Neural crest cell (in vitro differentiated cells): ENCODE measurements at places on chromosomes 3 and 15.

GRCh38 chr3:32872487-32873382, 54.9 kb downstream of the TRIM71 start:
- no peak for DNase-seq

DNA sequence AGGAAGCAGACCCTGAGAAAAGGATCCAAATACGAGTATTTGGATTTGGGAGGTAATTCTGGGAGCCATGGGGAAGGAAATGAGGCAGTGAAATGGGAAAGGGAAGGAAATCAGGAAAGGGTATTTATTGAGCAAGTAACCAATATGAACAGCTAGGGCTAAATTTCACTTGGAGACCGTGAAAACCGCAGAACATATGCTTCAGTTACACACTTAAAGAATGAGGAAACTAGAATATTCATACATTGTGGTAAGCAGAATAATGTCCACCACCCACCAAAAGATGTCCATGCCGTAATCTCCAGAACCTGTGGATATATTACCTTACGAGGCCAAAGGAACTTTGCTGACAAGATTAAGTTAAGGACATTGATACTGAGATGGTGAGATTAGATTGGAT, 63.3 kb downstream of the LRRN1 start:
- DNase-seq: no peak

DNA sequence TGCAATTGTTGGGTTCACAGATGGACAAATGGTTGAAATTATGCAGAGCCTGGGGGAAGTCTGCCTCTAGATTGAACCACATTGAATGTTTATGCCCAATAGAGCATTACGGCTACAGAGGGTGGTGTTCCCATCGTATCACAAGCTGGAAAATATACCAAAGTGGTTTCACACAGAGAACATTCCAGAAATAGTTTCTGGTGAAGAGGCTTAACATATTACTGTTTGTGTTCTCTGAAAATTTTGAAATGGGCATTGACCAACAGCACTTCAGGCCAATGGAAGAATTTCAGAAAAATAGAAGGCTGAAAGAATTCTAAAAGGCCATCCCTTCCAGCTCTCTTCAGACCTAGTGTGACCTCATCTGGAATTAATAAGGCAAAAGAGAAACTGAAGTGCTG, 203.9 kb downstream of the NEK10 start:
- DNase-seq: no peak

- DNase-seq: no peak
Observed at GRCh38 chr15:66249605-66250174, 3.9 kb downstream of the MEGF11 start.

DNA sequence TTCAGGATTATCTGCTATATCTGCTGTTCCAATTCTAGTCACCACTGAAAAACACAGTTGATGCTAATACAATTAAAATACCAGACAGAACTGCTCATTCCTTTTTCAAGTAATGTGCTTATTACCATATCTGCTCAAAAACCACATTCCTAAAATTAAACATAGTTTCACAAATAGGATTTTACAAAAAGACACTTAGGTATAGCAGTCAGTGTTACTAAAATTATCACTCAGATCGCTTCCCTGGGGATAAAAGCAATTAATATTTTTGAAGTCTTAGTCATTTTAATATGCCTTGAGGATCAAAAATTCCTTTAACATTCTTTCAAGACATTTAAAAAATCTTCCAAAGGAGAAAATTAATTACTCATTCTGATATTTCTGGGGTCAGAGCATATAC, 71.5 kb downstream of the RAD18 start:
- DNase-seq: no peak

- DNase-seq: no peak
Observed at GRCh38 chr15:25803541-25803940, 59.6 kb downstream of the ATP10A start.

DNA sequence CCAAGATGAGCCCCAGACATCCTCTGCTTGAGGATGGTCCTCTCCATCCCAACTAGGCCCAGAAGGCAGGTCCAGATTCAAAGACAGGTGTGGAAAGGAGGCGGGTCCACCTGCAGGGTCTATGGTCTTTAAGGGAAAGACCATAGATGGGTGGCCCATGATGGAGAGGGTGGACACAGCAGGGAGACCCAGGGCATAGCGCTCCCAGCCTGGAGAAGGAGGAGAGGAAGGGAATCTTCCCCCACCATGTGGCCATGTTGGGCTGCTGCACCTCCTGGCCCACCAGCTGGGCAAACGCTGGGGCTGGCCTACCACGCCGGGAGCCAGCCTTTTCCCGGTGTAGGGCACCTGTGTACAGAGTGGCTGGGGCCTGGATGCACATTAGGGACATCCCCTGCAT, 265.2 kb upstream of the TLE3 start:
- DNase-seq: peak; percentile 36

DNA sequence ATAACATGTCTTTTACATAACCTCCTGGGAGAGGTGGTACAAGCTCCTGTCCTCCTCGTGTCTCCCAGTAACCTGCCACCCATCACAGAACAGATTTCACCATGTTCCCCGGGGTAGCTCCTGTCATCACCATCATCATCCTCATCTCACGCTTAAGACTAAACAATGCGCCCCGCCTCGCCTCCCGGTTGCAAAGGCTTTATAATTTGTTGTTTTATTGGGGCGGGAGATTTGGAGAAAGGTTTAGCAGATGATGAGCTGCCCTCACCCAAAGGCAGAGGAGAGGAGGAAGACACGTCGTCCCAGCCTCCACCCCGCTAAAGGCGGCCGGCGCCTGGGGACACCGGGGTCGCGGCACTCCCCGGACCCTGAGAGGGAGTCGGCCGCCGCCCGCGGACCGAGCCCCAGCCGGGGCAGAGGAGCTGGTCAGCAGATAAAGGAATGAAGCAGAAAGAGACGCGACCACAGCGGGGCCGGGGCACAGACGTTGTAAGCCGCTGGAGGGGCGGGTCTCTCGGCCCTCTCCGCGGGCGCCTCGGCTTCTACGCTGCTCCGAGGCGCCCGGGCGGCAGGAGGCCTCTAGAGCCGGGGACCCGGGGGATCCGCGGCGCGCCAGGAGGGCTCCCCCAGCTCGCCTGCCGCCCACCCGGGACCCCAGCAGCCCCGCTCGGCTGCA, 589 bp downstream of the HERC1 start:
- DNase-seq: peak; percentile 28

- no peak for DNase-seq
Observed at GRCh38 chr3:177981576-177981975, 554.7 kb upstream of the KCNMB2 start.

GRCh38 chr15:48596415-48596814, 49.1 kb downstream of the FBN1 start:
- no peak for DNase-seq

DNA sequence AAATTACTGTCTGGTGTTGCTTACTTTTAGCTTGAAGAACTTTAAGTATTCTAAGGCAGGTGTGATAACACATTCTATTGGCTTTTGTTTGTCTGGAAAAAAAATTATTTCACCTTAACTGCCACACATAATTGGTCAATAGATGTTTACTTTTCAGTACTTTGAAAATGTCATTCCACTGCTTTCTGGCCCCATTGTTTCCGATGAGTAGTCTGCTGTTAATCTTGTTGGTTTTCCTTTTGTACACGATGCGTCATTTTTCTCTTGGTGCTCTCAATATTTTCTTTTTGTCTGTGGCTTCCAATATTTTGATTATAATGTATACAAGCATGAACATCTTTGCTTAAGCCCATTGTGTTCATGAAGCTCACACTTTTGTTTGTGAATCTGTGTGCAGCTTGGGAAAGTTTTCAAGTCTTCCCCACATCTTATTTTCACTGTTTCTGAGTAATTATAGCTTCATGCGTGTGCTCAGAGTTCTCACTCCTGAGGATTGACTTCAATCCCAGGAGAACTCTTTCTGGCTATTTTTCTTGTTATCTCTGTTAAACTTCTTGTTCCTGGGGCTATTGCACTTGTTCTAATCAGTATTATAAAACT, 664.7 kb downstream of the IGSF11 start:
- no peak for DNase-seq

- no peak for DNase-seq
Observed at GRCh38 chr3:158789592-158789991, 12.3 kb upstream of the MFSD1 start.

DNA sequence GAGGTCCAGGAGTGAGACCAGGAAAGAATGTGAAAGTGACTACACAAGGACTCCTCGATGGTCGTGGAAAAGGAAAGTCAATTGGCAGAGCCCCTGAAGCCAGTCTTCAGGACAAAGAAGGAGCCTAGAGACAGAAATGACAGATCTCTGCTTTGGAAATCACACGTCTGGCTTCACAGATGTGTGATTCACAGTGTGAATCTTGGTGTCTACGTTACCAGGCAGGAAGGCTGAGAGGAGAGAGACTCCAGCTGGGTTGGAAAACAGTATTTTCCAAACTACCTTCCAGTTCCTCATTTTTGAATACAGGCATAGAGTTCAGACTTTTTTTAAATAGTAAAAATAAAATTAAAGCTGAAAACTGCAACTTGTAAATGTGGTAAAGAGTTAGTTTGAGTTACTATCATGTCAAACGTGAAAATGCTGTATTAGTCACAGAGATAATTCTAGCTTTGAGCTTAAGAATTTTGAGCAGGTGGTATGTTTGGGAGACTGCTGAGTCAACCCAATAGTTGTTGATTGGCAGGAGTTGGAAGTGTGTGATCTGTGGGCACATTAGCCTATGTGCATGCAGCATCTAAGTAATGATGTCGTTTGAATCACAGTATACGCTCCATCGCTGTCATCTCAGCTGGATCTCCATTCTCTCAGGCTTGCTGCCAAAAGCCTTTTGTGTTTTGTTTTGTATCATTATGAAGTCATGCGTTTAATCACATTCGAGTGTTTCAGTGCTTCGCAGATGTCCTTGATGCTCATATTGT, 6.0 kb downstream of the CCR2 start:
- DNase-seq: no peak

GRCh38 chr15:51095681-51096331, 1.1 kb upstream of the TNFAIP8L3 start:
- DNase-seq: no peak

DNA sequence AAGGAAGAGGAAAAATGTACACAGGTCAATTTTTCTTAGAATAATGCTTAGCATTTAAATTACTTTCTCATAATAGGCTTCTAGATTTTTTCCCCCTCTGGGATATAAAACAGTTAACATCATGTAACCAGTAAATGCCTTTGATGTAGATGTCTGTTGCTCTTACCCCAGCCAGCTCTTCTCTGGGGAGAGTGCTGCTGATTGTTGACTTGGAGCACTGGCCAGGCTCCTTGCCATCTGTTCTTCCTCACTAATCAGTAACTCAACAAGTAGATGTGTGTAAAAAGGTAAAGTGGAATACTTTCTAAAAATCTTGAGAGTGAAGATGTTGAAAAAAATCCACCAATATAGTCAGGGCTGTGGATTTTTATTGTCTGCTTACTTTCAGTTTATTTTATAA, 42.2 kb downstream of the RIOX2 start:
- DNase-seq: no peak

- DNase-seq: no peak
Observed at GRCh38 chr15:49887659-49888322, 231.2 kb downstream of the ATP8B4 start.

- DNase-seq: no peak
Observed at GRCh38 chr3:31613177-31613576, 80.5 kb downstream of the STT3B start.

- no peak for DNase-seq
Observed at GRCh38 chr3:65588884-65589283, 449.8 kb downstream of the MAGI1 start.

- no peak for DNase-seq
Observed at GRCh38 chr3:169255511-169255910, 408.0 kb downstream of the MECOM start.

- no peak for DNase-seq
Observed at GRCh38 chr3:193297421-193297820, 56.4 kb downstream of the PLAAT1 start.

DNA sequence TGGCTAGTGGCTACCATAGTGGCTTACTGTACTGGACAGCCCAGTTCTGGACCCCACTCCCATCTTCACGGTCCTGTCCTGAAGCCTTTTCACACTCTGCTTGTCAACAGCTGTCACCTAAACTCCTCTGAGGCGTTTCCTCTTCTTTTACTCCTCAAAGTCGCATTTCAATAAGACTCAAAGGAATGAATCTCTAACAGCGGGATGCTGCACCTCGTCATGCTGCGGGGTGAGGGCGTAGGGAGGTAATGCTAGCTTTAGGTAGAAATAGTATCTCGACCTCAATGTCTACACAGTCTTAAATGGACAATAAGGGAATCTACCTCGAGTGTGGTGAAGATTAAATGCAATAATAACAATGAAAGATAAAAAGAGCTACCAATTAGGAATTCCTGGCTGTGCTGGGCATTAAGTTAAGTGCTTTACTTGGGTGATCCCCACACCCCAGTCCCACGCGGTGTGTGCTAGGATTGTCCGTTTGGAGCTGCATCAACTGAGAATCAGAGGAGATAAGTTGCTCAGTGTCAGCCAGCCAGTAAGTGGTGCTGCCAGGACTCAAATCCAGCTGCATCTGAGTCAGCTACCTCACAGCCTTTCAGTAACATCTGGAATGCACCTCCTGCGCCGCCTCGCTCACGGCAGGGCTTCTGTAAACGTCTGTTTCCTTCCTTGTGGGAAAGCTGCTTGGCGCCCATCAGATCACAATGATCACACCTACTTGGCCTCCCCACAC, 14.0 kb downstream of the PLA2G4D start:
- no peak for DNase-seq

DNA sequence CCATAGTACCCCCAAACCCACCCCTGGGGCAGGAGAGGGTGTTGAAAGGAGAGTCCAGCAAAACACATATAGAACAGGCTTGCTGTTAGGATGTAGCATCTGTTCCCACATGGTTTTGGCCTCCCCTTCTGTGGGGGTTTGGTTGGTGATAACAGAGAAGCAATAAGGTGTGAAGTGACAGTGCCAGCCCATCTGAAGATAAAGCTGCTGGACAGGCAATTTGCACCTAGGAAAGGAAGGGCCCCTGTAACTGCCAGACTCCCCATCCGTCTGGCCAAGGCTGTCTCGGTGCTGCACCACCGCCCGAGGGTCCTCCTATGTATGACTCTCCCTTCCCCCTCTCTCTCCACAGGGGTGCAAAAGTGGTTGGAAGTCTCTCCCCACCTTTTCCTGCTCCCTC, 94.5 kb upstream of the OXTR start:
- DNase-seq: no peak

DNA sequence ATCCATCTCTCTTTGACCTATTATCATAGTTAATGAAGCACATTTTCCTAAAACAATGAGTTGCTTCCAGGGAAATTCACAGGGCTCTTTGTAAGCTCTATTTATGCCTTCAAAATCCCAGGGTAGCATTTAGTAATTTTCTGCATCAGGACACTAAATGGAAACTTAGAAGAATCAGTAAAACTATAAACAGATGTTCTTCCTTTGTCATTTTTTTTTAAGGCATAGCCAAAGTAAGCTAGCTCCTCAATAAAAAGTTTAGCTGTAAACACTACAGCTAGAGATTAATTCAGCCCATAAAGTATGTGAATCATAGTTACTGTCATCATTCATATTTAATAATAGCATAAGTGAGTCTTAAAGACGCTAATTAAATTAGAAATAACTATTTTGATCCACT, 79.3 kb downstream of the RPL22L1 start:
- DNase-seq: no peak

GRCh38 chr3:160763073-160763472, 7.0 kb downstream of the PPM1L start:
- no peak for DNase-seq
